Lung (tissue), 17 donors: ENCODE measurements at places on chromosomes 3 and 15. TPM values are rescaled to one million over a fixed set of nuclear protein-coding genes. Genes with fewer than 3 reads are reported as not detected.

PDCD7 gene
- total RNA-seq = 17.0 TPM

TERC gene
- total RNA-seq = 45.7 TPM

GOLGA6L22 gene
- not detected for total RNA-seq

TP63 gene
- total RNA-seq = 3.1 TPM

SLC24A5 gene
- not detected for total RNA-seq

STRA6 gene
- total RNA-seq = 2.6 TPM

WDR49 gene
- 17.6 TPM for total RNA-seq

CCNB2 gene
- 5.1 TPM for total RNA-seq

RTP4 gene
- 2.4 TPM for total RNA-seq

COL6A6 gene
- total RNA-seq = 42.8 TPM

GP9 gene
- total RNA-seq = 0.40 TPM

ZBED2 gene
- total RNA-seq = 9.5 TPM

ITIH1 gene
- 0.34 TPM for total RNA-seq

FHIT gene
- 21.3 TPM for total RNA-seq

CCDC54 gene
- not detected for total RNA-seq

ADAMTS7 gene
- 7.1 TPM for total RNA-seq

IGSF10 gene
- total RNA-seq = 62.9 TPM

RASGRF1 gene
- 20.4 TPM for total RNA-seq

TM4SF4 gene
- total RNA-seq = 2.2 TPM

TUBGCP5 gene
- 16.0 TPM for total RNA-seq

ZNF621 gene
- total RNA-seq = 25.4 TPM

LYZL4 gene
- not detected for total RNA-seq

GNAT1 gene
- not detected for total RNA-seq

SH3BP5 gene
- 76.6 TPM for total RNA-seq

PCSK6 gene
- 11.7 TPM for total RNA-seq

CPLX3 gene
- total RNA-seq = not detected

LRRIQ4 gene
- total RNA-seq = not detected

SELENOT gene
- 105 TPM for total RNA-seq

IMPG2 gene
- 0.15 TPM for total RNA-seq

HSPBAP1 gene
- total RNA-seq = 10.5 TPM

ADAMTS17 gene
- 6.6 TPM for total RNA-seq

FBXL2 gene
- 28.7 TPM for total RNA-seq

TTC23 gene
- 48.5 TPM for total RNA-seq

MUC13 gene
- total RNA-seq = not detected

RASL12 gene
- total RNA-seq = 31.6 TPM

CAND2 gene
- 5.6 TPM for total RNA-seq

NLGN1 gene
- total RNA-seq = 3.4 TPM

SAMMSON gene
- total RNA-seq = not detected

ENTPD3 gene
- total RNA-seq = 6.1 TPM

PLCL2 gene
- 7.9 TPM for total RNA-seq

TMC3 gene
- total RNA-seq = 0.03 TPM

TMEM212 gene
- total RNA-seq = 16.5 TPM

IQCF5 gene
- not detected for total RNA-seq

RFT1 gene
- total RNA-seq = 23.1 TPM
